ENCODE measurements at places on chromosomes 5 and 9. TPM values are rescaled to one million over a fixed set of nuclear protein-coding genes. Genes with fewer than 3 reads are reported as not detected.

DNA sequence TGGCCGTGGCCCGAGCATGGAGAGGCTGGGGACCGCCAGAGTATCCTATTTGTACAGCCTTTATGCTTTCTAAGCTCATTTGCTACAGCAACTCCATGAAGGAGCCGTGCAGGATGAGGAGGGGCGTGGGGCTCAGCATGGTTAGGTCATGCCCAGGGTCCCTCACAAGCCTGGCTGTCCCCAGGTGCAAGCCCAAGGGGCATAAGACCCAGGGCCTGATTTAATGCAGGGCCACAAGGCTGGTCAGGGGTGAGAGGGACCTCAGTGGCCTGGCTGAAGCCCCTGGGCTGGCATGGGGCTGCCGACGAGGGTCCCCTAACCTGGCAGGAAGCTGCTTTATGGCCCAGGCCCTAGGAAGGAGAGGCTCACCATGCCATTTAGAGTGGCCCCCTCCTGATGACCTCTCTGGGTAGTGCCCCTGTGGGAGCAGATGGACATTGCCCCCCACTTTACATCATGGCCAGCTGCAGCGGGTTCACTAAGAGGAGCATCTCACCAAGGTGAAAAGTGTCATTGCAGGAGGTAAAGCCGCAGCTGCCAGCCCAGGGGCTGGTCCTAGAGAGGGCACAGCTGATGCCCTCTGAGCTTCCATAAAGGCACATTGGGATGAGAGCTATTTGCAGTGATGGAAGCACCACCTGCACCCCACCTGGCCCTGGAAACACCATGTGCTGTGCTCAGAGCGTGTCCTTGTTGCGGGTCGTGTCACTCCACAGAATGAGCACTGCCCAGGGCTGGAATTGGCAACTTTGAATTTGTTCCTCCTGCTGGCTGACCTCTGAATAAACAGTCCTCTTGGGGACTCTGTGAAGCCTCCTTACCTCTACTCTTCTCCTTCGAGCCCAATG, 58.9 kb downstream of the ZNF618 start:
- DNase-seq: no peak

BNC2 gene
- total RNA-seq: not detected

SWI5 gene
- total RNA-seq: 10.6 TPM

CORO2A gene
- total RNA-seq: 27.0 TPM
